CD8-positive, alpha-beta memory T cell (primary cell): ENCODE measurements at places on chromosomes 3 and 15.

DNA sequence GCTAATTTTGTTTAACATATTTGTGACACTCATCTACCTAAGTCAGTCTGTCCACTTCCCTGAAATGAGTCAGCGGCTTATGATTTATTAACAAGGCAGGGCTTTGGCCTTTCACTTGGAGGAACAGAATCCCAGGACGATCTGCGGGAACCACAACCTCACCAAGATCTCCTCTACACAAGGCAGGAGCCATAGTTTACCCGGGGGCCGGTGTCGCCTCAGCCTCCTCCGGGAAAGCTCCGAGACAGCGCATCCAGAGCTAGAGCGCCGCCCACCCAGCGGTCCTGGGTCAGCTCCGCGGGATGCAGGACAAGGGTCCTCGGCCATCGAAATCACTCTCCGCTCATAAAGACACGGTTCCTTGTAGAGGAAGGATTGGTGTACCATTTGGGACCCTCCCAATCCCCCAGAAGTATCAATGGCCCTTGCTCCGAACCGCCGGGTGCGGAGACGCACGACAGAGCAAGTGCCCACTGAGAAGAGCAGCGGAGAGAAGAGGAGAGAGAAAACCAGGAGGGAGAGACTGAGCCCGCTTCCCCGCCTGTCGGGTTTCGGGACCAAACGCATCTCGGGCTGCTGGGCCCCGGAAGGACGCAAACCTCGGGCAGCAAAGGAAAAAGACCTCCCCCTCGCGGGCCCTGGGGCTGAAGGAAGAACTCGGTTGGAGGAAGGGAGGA lies 13.1 kb upstream of the ALCAM start:
- no peak for DNase-seq

GRCh38 chr3:36695769-36696137 lies 68.6 kb downstream of the DCLK3 start:
- no peak for DNase-seq

DNA sequence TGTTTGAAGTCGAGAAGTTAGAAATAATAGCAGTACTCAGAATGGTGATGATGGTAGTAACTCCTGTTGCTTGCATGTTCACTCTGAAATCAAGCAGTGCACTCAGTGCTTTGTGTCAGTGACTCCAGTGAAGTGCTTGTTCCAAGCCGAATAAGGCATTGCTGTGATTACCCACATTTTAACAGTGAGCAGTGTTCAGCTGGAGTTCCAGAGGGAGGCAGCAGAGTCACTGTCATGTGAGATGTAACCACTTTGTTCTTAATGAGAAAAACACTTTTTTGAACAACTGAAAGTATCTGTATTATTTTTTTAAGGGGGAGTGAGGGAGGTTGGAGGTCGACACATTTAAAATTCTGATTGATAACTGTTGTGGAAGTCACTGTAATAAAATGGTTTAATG lies 3.7 kb downstream of the MDFIC2 start:
- DNase-seq = no peak

DNA sequence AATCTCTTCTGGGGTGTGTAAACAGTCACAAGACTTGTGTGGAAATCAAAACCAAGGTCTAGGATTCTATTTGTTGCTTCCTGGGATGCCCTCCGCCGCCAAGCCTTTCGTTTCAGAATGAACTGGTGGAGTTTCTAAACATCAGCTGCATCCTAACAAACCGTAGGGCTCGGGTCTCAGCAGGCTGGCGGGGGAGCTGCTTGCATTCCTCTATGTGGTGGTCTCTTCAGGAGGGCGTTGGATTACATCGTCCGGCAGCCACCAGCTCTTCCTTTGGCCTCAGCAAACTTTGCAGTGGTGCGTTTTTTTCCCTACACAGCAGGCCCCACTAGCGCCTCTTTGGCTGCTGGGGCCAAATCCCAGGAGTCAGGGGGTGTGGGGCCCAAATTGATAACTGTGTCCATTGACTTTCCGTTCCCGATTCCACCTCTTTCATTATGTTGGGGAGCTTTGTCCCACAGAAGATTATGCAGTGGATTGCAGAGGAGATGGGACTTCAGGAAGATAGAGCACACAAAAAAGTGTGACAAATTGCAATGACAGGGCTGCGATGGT lies 390.0 kb upstream of the NR2F2 start:
- DNase-seq = no peak

DNA sequence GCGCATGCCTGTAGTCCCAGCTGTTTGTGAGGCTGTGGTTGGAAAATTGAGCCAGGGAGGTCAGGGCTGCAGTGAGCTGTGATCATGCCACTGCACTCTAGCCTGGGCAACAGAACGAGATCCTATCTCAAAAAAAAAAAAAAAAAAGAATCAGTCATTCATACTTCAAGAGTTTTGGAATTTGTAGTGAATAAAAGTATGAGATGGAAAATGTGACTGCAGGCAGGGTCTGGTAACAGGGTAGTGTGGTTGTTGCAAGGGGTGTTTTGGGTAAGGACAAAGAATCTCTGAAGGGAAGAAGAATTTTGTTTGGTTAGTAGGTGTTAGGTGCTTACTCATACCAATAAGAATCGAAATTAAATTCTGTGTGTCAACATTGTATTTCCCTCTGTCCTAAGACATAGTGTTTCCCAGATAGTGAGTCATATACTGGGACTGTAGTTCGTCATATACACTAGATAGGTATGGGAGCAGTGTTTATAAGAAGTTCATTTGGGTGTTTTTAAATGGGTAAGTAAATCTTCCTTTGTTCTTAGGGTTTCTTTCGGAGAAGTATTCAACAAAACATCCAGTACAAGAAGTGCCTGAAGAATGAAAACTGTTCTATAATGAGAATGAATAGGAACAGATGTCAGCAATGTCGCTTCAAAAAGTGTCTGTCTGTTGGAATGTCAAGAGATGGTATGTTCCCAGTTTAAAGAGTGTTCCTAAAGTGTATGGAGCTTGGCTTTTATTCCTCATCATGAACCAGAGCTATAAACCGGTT lies 14.2 kb downstream of the NR1D2 start:
- DNase-seq = no peak

GRCh38 chr15:31458596-31459399 lies 132.2 kb downstream of the KLF13 start:
- no peak for DNase-seq

GRCh38 chr3:154285221-154285620 lies 39.1 kb downstream of the DHX36 start:
- no peak for DNase-seq

DNA sequence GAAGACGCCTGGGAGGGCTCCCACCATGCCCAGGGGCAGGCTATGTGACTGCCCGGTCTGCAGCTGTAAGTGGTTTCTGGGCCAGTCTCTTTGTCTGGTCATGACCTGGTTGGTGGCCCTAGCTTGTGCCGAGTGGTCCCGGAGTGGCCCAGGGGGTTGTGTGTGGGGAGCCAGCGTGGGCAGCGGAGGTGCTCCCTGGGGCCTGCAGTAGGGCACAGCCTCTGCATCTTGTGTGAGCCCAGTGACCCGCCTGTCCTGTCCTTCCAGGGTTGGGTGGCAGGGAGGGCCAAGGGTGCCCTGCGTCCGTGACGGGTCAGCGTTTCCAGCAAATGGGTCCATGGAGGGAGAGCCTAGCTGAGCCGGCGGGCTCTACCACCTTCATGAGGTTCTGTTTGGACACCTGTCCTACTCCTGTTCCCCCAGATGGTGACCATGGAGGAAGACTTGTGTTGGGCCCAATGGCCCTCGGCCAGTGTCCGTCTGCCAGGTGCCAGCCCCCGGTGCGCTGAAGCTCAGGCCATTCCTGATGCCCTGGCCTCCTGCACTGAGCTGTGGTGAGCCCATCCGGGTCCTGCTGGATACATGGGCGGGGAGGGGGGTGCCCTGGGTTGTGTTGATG lies 215.4 kb downstream of the SNRPN start:
- DNase-seq = no peak

- peak; percentile 54 for DNase-seq
These were observed 45.6 kb upstream of the TFRC start for GRCh38 chr3:196127308-196128040.

DNA sequence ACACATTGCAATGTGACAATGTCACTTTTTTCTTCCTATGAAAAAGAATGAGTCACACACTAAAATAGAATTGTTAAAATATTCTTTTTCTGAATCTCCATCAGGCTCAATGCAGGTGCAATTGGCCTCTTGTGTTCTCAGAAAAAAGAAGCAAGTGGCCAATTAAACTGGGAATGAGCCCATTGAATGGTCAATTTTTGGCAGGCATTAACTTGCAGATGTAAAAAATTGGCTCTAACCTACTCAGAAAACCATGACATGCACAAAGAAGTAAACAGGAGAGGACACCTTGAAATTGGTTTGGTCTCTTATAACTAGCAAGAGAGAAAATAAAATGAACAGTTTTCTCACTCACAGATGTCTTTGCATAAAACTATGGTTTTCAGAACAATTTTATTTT lies 820.8 kb downstream of the TBL1XR1 start:
- DNase-seq = no peak

DNA sequence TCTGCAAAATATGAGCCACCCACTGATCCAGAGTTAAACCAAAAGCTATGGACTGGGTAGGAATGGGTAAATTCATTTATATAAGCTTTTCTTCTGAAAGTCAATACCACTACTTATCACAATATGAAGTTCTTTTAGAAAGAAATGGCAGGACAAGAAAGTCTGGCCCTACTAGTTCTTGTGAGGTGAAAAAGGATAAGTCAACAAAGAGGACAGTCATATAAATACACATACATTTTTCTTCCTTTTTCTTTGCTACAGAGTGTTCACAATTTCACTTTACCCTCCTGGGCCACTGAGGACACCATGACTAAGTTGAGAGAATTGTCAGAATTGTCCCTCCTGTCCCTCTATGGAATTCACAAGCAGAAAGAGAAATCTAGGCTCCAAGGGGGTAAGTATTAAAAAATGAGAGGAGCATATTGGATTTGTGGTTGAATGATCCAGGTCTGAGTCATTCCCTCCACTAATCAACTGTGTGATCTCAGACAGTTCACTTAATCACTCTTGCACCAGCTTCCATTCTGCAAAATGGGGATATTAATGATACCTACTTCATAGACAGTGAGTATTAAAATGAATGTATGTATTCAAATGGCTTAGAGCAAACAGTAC lies 27.6 kb downstream of the ACP3 start:
- DNase-seq = no peak

GRCh38 chr3:43015991-43016865 lies 37.1 kb downstream of the GASK1A start:
- peak; percentile 5 for DNase-seq

GRCh38 chr15:67579164-67579563 lies 36.7 kb downstream of the MAP2K5 start:
- DNase-seq = no peak

- no peak for DNase-seq
These were observed 126.1 kb upstream of the TNIK start for GRCh38 chr3:171586274-171586673.

DNA sequence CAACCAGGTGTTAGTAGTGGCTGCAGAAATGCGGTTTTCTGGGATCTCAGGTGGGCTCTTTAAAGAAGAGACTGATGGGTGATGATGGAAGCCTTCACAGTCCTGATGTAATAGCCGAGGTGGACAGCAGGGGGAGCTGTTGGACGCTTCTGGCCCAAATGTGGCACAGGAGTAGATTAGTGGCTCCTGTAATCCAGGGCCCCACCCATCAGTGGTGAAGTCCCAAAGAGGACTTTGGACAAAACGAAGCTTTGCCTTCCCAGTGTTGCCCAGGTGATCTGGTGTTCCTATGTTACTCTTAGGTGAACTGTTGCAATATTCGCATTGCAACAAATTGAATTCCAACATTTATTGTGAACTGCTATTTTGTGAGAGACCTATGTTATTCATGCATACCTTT lies 31.8 kb upstream of the MYZAP start:
- peak; percentile 30 for DNase-seq

DNA sequence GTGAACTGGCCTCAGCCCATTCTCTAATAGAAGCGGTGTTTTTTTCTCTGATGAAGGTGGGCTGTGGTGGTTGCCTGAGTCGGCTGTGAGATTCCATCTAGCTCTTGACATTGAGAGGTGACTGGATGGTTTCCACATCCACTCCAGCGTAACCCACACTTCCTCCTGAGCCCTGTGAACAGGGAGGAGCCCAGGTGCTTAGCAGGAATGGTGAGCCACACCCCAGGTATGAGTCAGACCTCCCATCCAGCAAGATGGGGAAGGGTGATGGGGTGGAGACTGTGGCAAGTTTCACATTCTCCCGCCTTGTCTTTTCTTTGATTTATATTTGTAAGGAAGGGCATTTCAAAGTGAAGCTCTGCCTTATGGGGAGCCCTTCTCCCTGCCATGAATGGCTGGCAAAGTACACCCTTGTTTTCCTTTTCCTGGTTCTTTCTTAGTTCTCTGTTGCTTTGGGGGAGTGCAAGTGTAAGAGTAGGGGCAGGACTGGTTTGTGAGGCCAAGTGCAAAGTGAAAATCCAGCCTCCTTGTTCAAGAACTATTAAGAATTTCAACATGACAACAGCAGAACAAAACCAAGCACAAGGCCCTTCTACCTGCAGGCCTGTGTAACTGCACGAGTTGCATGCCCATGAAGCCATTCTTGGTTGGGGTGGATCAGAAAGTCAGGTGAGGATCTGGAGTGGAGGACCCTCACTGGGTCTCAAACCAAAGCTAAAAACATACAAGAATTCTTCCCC lies 4.6 kb upstream of the TPRG1 start:
- no peak for DNase-seq

- no peak for DNase-seq
These were observed 467 bp downstream of the TIPIN start for GRCh38 chr15:66356077-66356358.

DNA sequence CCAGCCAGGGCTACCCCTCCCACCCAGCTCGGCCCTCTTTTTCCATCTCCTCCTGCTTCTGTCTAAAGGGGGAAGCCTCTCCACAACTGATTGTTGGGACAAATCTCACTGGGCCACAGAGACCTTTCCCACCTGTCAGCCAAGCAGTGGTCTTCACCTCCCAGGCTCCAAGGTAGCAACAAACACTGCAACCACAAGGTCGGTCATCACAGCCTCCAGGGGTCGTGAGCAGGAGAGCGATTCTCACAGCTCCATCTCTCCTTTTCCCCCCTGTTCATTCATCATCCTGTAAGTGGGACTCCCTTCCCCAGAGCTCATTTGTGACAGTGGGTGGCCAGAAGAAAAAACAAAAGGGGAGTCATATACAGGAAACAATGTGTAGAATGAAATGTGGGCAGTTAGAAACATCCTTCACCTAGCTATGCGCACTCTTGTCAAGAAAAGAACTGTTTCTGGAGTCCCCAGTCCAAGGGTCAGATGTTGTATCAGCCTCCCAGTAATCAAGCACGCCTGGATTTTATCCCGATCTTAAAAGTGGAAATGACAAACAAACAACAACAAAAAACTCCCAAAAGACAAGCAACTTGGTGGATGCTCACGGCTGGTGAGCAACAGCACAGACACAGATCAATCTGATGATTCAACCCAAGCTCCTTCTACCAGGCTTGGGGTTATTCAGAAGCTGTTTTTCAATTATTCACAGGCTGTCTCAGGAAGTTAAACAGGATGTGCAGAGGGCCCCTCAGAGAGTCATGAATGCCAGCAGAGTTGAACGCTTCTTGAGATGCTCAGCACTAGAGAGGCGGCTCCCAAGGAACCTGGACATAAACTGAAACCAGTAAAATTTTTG lies 22.4 kb downstream of the LYZL4 start:
- DNase-seq = no peak

DNA sequence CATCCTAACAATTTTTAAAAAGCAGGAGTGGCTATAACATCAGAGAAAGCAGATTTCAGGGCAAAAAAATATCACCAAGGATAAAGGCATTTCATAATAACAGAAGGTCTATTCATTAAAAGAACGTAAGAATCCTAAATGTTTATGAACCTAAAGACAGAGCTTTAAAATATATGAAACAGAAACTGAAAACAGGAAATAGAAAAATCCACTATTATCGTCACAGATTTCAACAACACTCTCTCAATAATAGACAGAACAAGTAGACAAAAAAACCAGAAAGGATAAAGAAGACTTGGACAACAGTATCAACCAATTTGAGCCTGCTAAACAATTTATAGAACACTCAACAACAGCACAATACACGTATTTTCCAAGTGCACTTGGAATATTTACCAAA lies 71.4 kb downstream of the FBXL22 start:
- no peak for DNase-seq
